ENCODE measurements at places on chromosomes 2 and 18.

DNA sequence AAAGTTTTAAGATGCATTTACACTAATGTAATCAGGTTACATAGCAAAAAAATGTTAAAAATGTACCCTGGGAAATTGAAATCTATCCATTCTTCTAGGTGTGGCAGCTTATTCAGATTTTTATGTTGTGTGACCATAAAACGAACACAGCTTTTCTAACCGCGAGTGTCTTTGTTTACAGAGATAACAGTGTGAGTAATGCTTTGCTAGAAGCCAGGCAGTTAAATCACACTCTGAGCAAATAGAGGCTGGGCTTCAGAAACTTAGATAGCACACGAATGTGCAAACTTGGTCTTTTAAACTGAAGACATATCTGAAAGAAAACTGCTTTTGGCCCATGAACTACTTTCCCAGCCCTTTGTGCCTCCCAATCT is 116.1 kb downstream of the SPTBN1 start:
- DNase-seq: no peak

GRCh38 chr18:50424877-50425690 is 50.2 kb downstream of the SKA1 start:
- DNase-seq: no peak

DNA sequence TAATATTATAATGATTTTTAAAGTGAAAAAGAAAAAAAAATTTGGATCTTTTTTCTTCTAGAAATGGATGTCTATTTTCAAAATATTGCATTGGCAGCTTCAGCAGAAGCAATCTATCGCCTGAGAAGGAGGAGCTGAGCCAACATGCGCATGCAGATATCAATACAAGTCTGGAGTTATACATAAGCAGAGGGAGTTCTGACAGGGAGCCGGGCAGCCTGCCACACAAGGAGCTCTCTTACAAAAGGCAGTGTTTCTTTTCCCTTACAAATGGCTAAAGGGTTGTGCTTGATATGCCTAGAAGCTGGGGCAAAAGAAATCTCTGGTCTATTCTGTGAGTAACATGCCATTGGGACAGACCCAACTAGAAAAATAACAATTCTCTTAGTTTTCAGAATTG is 291.9 kb upstream of the TRIB2 start:
- no peak for DNase-seq

DNA sequence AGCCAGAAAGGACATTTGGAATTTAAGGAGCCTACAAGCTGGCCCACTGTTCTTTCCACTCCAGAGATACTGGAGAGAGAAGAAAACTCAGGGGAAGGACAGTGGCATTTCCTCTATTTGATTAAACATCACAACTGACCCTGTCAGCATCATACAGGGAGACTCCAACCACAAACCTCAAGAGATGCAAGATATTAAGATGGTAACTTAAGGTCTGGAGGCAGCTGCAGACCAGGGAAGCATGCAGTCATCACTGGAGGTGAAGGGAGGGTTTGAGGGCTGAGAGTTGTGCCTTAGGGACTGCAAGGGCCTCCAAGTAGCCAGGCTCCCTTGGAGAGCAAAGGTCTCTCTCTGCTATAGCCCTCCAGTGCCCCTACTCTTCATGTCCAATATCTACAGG is 67.4 kb downstream of the RNF152 start:
- no peak for DNase-seq

DNA sequence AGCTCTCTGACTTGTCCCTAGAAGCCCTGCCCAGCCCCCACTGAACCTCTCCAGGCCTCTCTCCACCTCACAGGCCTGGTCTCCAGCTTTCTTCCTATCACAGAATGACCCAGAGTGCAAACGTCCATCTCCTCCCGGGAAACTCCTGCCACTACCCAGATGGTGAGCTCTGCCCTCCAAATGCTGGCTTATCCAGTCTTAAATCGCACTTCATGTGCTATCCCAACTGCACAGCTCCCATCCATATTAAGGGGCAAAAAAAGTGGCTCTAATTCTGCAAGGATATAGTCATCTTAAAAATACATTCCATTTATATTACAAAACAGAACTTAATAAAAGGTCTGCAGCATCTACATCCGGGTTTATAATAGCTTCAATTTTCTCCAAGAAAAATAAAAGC is 70.8 kb upstream of the CDC42EP3 start:
- no peak for DNase-seq
